ENCODE measurements at places on chromosomes 5 and 9.

DNA sequence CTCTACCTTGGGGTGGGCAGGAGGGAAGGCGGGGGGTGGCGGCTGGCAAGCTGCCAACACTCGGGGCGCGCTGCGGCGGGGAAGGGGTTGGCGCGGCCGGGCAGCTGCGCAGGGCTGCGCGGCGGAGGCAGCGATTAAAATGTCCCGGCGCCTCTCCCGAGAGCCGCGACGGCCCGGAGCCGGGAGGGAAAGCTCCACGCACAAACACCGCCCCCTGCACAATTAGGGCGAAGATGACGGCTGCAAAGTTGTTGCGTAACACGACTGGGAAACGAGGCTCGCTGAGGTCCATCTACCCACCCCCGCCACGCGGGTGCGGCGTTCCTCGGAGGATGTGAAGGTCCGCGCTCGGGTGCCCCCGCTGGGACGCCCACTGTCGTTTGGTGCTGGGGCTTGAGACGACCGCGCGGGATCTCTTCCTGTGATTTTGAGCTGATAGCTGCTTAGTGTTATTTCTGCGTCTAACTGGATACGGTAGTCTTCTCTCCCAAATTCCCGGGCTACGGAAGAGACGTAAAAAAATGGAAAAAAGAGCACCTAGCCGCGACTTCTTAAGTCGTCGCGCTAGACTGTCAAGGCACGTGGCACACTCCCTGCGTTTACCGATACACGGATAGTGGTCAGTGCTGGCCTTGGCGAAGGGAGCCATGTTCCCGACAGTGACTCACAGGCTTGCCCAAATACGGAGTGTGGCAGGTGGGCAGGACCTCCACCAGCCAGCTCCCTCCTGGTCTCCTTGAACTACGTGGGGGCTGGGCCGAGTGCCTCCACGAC lies 958 bp upstream of the NFIL3 start:
- H3K27ac ChIP-seq: no peak overlapping the region
- peak overlapping the region; percentile 88 for H3K4me3 ChIP-seq
- DNase-seq: peak; percentile 59
- peaks cover 50% of the 10 kb centered on the region for H3K27me3 ChIP-seq

- peak overlapping the region; percentile 47 for H3K27ac ChIP-seq
- H3K4me1 ChIP-seq: peaks cover 9% of the 10 kb centered on the region
- no peak for DNase-seq
- no peak overlapping the region for H3K4me3 ChIP-seq
Measured at GRCh38 chr5:72518001-72518683, 10.9 kb upstream of the ZNF366 start.

- H3K4me1 ChIP-seq: peaks cover 65% of the 10 kb centered on the region
- no peak for DNase-seq
- H3K36me3 ChIP-seq: no peaks in the 10 kb centered on the region
- peak overlapping the region; percentile 53 for H3K27ac ChIP-seq
- H3K27me3 ChIP-seq: peaks cover 7% of the 10 kb centered on the region
Measured at GRCh38 chr5:76380346-76381066, 22.6 kb upstream of the IQGAP2 start.

- H3K27me3 ChIP-seq: no peaks in the 10 kb centered on the region
- peaks cover 64% of the 10 kb centered on the region for H3K36me3 ChIP-seq
- no peak for DNase-seq
- no peaks in the 10 kb centered on the region for H3K4me1 ChIP-seq
- peak overlapping the region; percentile 39 for H3K27ac ChIP-seq
- no peak overlapping the region for H3K4me3 ChIP-seq
Measured at GRCh38 chr9:135850737-135851136, 56.6 kb downstream of the CAMSAP1 start.

- H3K4me1 ChIP-seq: peaks cover 15% of the 10 kb centered on the region
- no peak for DNase-seq
- H3K27me3 ChIP-seq: peaks cover 3% of the 10 kb centered on the region
- no peak overlapping the region for H3K27ac ChIP-seq
Measured at GRCh38 chr9:79357616-79358015, 214.1 kb upstream of the TLE4 start.

DNA sequence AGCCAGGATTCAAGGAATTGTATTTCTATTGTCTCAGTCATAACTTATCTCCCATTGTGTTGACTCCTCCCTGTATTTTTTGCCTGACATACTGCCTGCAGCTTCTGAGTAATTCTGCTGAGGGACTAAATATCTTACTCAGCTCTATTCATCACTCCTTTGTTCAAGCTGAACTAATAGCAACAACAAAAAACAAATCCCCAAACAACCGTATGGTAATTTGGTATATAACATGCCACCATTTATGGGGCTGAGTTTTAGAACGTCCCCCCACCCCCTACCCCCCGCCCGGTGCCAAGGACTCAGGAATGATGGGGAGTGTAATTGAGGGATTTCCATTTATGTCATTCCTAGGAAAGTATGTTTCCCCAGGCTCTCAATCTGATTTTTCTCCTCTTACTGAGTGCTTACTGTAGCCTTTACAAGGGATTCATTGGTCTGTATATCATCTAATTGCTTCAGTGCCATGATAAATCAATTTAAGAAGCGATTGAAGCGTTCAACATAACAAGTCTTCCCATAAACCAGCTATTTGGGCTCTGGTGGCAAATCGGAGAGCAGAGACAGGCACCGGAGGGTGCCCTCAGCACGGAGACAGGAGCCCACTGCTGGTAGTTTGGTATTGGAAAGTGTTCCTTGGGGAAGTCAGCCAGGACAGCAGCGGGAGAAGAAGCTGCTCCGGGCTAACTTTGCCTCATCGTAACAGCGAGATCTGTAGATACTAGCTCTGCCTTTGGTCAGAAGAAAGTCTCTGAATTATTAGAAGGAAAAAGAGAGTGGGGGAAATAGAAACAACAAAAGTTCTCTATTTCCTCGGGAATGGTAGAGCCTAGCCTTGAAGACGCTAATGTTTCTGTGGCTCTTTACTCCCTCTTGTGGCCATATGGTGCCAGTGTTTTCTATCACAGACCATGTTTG lies 40.7 kb upstream of the HSD17B4 start:
- H3K27me3 ChIP-seq: peaks cover 9% of the 10 kb centered on the region
- H3K36me3 ChIP-seq: no peaks in the 10 kb centered on the region
- peak; percentile 43 for DNase-seq
- H3K4me3 ChIP-seq: peak overlapping the region; percentile 91
- H3K27ac ChIP-seq: no peak overlapping the region

Measured in nephron progenitor cell (in vitro differentiated cells).